ENCODE measurements at places on chromosomes 12 and 14.

- DNase-seq, result no peak
Measured at GRCh38 chr12:122839907-122840554, 4.8 kb downstream of the HIP1R start.

DNA sequence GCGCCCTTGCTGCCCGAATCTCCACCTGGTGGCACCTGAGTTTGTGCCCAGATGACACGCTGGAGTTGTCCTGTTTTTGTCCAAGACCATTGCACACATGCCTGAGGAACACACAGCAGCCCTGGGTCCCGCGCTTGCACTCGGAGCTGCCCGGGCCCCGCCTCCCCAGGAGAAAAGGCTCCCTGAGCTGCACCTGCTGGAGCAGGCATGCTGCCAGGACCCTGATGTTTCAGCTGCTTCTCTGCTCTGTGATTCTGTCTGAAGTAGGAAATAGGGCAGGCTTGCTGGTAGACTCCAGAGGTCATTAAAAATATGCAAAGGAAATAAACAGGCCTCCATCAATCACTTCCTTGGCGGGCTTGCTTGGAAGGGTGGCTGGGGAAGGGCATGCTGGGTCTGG is 271.6 kb downstream of the CACNA1C start:
- no peak for DNase-seq

- DNase-seq, result no peak
Measured at GRCh38 chr12:104825408-104825807, 132.7 kb downstream of the SLC41A2 start.

- no peak for DNase-seq
Measured at GRCh38 chr14:72613231-72613974, 280.5 kb downstream of the DPF3 start.

DNA sequence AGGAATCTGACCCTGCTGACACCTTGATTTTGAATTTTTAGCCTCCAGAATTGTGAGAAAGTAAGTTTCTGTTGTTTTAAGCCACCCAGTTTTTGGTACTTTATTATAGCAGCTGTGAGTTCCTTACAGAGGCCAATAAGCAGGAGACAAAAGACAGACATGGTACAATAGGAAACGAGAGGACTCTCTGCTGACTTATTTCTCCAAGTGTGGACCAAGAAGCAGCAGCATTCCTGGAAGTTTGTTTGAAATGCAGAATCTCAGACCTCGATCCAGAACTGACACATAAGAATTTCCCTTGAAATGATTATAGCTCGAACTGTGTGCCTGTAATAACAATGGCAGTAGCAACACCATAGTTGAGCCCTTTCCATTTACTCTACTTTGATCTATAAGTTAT is 31.9 kb upstream of the LUM start:
- DNase-seq, result peak; percentile 5

- DNase-seq, result peak; percentile 86
Measured at GRCh38 chr12:116533343-116534251, 25.6 kb upstream of the MAP1LC3B2 start.

- peak; percentile 94 for DNase-seq
Measured at GRCh38 chr14:105180592-105181548, at the start of gene NUDT14. Gene NUDT14, minus strand, starts transcription at chr14:105181312. Its CDS starts 103 bp downstream, at chr14:105181209.

DNA sequence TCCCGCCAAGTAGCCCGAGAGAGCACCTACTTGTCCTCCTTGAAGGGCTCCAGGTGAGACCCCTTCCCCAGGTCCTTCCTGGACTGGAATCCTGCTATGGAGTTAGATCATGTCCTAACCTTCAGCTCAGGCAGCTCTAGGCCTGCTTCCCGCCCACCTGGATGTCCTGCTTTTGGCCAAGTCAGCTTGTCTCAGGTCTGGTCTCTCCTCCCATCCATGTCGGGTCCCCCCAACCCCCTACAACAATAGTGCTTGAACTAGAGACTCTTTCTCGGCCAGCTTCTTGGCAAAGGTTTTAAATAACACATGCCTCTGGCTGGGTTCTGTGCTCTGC is 3.6 kb downstream of the NAB2 start:
- no peak for DNase-seq

DNA sequence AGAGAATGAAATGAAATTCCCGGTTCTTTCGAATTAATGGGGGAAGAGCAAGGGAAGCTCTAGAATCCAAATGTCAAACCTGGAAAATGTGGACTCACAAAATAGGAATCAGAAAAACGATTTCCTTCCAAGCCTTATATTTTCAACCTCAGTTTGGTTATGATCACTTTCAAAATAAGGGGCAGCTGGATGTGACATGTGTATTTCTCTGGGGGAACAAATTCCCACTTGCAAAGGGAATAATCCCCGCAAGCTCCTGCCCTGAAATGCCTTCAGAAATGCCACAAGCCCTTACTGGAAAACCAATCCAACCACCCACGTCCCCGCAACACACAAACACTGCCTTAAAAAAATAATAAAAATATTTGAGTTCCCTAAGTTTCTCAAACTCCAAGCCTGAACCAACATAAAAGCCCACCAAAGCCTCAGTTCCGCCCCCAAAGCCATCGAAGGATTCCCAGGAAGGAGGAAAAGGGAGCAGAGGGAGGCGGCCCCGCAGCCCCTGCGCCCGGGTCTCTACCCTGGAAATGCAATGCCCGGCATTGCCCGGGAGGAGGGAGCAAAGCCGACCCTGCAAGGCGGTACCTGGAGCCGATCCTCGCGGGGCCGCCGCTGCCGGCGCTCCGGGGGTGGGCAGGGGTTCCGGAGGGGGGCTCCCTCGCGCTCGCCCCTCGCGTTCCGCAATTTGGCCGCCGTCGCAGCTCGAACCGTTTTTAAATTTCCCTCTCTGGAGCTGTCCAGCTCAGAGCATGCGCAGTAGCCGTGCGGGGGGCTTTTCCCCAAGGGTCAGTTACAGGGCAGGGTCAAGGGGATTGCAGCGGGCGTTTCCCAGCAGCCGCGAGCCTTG is at the start of gene FOXN4:
Gene FOXN4, minus strand, starts transcription at position 751 of the 847 bp plus-strand sequence. CDS start 963 bp downstream, outside the sequence.
- no peak for DNase-seq

- no peak for DNase-seq
Measured at GRCh38 chr14:67607646-67608045, 7.6 kb upstream of the PIGH start.

GRCh38 chr12:25977047-25977446 is 18.6 kb downstream of the RASSF8 start:
- DNase-seq, result no peak

GRCh38 chr12:125128439-125129178 is 63.4 kb downstream of the AACS start:
- DNase-seq, result no peak

GRCh38 chr12:1464925-1465324 is 129.5 kb downstream of the FBXL14 start:
- peak; percentile 15 for DNase-seq

- DNase-seq, result no peak
Measured at GRCh38 chr14:66453469-66453868, 32.7 kb upstream of the CCDC196 start.

- no peak for DNase-seq
Measured at GRCh38 chr14:68684466-68685418, 108.1 kb downstream of the ZFP36L1 start.

All from GM03348 (cell line).